ENCODE measurements at places on chromosomes 7 and 10.

- no peak for DNase-seq
Observed at GRCh38 chr10:129063877-129064276, 403.2 kb upstream of the MGMT start.

DNA sequence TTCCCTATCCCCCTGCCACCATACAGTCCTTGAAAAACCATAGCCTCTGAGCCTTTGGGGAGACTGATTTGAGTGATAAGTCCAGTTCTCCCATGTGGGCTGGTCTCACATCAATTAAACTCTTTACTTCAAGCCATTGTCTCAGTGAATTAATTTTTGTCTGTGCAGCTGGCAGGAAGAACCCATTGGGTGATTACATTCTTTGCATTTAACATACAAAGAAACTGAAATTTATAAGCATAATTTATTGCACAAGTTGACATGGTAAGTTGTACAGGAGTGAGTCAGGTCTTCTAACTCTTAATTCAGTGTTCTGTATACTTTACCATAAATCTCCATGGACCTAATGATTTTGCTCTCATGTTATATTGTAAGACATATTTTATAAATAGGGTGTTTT is 1613.0 kb upstream of the LRRTM3 start:
- DNase-seq = no peak

DNA sequence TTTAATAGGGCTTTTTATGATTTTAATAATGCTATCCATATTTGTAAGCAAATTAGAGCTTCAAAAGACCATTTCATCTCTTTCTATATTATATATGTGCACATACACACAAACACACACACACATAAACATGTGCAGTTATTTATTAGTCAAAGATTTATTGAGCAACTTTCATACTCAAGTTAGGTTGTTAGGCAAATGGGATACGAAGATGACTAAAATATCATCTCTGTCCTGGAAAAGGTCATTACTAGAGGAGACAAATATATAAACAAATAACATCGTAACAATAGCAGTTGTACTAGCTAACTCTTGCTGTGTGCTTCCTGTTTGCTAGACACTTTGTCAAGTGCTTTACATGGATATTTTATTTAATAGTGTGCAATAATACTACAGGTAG is 307.9 kb downstream of the SNX13 start:
- no peak for DNase-seq

DNA sequence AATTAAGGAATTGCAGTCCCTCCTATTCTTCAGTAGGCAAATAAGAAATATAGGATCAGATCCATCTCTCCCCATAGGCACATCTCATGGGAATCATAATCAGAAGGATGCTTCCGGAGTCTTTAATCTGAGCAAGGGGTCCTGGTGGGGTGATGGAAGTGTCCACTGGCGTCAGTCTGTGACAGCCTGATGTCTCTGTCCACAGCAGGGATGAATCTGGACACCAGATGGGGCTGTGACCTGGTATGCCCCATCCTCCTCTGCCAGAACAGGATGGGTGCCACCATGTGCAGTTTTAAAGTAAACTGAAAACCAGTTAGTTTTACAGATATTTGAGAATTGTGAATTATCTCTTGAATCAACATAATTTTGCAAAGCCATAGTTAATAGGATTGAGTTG is 148.7 kb downstream of the C1GALT1 start:
- no peak for DNase-seq

DNA sequence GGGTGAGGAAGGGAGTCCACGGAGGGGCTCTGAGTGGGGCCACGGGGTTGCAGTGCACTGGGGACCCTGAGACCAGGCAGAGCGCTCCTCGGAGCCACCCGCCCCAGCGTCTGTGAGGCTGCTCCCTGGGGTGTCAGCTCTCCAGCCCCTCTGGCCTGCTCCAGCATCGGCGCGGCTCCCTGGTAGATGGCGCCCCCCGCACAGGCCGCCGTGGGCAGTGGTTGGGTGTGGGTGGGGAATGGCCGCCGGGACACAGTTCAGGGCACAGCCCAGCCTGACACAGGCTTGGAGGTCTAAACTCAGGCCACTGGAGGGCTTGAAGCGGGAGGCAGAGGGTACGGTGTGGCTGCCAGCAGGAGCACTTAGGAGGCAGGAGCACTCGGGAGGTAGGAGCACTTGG is 222.6 kb upstream of the PPP2R2D start:
- DNase-seq = no peak

- DNase-seq = no peak
Observed at GRCh38 chr7:17447728-17448478, 149.5 kb downstream of the AHR start.

- no peak for DNase-seq
Observed at GRCh38 chr7:28192786-28193585, 12.4 kb upstream of the JAZF1 start.

DNA sequence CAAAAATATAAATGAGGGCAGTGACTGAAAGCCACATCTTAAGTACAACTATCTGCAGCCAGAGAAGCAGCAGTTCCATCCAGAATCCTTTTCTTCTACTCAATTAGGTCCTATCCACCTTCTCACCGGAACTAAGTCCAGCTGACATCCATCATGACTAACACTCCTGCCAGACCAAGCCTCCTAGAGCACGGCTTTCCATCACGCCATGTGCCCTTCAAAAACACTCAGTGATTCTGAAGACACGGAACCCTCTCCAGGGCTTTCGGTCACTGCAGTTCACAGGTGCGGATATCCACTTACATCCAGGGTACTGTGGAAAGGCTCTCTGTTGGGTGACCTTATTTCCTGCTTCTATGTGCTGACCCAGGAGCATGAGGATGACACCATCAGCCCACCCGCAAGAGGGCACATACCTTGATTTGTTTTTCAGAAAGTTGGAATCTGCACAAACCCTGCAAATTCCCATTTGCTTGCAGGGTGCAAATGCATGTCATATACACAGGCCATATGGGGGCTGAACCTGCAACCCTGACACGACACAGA is 64.3 kb downstream of the FAM171A1 start:
- DNase-seq = no peak

DNA sequence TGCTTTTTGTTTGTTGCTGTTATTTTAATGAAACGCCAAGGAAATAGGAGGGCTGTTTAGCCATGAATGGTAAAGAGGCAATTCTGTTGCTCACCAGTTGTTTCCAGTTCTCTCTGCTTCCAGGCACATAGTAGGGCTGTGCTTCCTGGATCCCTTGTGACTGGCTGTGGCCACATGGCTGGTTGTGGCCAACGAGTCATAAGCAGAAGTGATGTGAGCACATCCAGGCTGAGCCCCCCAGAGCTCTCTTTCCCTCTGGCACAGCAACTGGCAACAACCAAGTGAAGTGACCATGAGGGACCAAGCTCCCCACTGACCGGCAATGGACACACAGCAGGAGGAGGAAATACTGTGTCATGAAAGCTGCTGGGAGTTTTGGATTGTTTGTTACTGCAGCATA is 10.3 kb downstream of the GRID1 start:
- DNase-seq = no peak

- no peak for DNase-seq
Observed at GRCh38 chr7:117086788-117087187, 133.5 kb downstream of the ST7 start.

DNA sequence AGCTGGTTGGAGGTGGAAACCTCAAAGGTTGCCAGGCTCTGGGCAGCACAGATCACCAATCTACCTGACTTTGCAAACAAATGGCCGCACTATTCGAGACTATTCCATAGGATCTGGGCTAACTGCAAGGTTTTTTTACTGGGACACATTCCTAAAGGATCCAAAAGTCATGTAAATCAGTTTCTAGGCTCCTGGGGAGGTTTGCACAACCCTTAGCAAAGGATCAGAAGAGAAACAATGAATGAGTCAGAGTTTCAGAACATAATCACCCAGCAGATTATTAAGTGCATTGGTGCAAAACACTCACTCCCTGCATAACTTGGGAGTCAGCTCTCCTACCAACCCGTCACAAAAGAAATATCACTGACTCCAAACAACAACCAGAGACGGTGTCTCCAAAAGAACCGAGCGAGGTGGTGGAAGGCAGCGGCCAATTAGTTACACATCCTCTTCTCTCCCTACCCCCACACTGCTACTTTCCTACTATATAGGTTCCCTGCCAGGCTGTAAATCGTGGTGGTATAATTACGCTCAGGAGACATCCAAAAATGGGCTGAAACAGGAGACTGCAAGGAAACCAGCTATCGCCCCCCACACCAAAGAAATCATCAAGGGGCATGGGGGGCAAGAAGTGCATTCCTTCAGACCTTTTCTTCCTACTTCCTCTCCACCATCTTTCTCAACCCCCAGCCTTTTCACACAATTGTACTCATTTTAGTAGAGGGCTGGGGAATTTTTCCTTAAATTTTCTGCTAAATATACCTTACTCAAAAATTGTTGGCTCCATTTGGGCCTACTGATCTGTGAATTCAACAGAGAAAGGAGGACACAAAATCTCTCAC is 3.2 kb downstream of the UBE2H start:
- DNase-seq = no peak

GRCh38 chr10:98950106-98950505 is 285.5 kb downstream of the HPSE2 start:
- no peak for DNase-seq

DNA sequence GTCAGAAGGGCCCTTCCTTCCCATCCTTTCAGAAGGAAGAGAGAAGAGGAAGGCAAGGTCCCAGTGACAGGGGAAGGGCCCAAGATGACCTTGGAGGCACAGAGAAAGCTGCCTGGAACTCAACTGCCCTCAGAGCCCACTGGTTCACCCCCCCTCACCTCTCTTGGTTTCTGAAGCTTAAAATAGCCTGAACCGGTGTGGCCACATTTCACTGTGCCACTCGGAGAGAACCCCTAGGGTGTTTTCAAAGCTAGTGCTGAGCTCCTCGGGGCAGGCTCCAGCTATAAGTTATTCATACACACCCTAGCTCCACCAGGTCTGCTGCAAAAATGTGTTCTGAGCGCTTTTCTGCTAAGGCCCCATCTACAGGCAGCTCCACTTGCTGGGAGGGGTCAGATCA is 60.9 kb upstream of the ADRB1 start:
- DNase-seq = no peak

DNA sequence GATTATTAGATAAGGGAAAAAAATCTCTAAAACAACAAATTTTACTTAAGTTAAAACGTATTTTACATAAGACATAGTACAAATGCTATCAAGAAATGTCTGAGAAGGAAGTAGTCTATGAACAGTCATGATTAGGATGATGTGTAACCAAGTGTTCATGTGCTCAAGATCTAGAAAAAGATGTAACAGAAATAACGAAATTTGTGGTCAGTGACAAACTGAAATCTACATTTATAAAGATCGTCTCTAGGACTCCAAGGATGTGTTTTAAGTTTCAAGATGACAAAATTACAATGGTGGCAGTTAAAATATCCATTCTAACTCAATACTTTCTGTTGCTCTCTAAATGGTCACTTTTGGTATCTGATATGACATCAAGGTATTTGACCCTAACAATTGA is 17.2 kb downstream of the PPP3CB start:
- no peak for DNase-seq

GRCh38 chr10:14491811-14492210 is 161.1 kb upstream of the FRMD4A start:
- DNase-seq = no peak

DNA sequence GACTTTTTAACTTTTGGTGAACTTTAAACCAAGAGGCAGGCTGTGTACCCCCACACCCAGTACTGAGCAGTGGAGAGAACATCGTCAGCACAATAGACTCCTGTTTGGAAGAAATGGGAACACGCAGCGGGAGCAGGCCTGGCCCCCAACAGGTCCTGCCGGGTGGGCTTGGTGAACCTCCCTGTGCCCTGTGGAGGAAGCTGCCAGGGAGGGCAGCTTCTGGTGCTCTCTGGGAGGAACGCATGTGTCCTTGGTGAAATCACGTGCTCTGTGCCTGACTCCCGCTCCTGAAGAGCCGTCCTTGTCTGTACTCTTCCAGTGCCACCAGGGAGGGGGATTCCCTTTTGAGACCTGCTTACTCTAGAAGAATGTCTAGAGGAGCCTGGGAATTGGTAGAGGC is 31.6 kb downstream of the CHAT start:
- no peak for DNase-seq

DNA sequence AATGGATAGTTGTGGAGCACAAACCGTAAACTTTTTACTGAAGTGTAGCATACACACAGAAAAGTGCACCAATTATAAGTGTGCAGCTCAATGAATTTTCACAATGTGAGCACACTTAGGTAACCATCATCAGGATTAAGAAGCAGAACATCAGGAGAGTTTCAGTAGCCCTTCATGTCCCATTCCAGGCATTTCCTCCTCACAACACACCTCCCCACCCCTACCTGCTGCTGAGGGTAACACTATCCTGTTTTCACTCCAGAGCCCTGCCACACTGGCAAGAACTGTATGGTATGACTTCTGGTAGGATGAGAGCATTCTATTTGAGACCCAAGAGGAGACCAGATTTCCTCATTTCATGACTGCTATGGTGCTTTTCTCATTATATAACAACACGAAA is 166.5 kb downstream of the PPP1R3A start:
- DNase-seq = no peak

GRCh38 chr7:149598721-149599308 is 101.2 kb upstream of the ZNF746 start:
- no peak for DNase-seq

GRCh38 chr10:124737708-124738107 is 6.5 kb downstream of the FAM53B start:
- no peak for DNase-seq

GRCh38 chr7:97064972-97065587 is 40.4 kb upstream of the DLX5 start:
- no peak for DNase-seq

- no peak for DNase-seq
Observed at GRCh38 chr10:60042914-60043313, 136.6 kb upstream of the CCDC6 start.

DNA sequence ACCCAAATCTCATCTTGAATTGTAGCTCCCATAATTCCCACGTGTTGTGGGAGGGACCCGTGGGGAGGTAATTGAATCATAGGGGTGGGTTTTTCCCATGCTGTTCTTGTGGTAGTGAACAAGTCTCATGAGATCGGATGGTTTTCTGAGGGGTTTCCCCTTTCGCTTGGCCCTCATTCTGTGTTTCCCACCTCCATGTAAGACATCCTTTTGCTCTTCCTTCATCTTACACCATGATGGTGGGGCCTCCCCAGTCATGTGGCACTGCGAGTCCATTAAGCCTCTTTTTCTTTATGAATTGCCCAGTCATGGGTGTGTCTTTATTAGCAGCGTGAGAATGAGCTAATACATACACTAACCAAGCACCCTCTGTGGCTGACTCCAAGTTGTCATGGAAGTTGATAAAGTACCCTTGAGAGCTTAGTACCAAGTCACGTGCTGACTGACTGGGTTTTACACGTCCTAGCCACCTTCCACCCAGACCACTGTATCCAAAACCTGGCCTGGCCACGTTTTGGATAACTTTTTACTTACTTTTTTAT is 614.4 kb downstream of the SDK1 start:
- no peak for DNase-seq

DNA sequence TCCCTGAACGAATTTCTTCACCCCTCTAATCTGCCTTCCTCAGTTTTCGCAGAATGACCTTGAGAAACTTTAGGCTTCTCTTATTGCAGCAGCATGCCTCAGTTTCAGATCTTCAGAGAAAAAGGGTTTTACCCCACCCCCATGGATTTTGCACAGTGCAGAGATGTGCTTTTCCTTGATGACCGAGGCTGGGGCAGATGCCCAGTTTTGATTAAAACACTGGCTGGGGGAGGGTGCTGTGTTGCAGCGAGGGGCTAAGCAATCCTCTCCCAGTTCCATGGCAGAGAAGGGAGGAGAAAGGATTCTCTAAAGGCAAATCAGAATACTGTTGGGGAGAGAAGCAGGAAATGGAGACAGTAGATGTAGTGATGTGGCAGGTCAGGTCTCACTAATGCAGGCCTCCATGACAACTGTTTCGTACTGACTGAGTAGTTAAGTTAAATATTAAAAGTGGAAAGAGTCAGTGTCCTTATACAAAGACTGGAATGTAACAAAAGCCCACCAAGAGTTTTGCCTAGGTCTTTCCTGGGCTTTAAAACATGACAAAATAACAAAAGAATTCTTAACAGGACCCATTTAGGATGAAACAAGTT is 50.8 kb upstream of the PDZD8 start:
- DNase-seq = no peak

Data from activated T-cell treated with anti-CD3 and anti-CD28 coated beads, Interleukin-2, amount 50 U/mL, for 1 hour (primary cell).